ENCODE measurements at places on chromosomes 11 and 22.

DNA sequence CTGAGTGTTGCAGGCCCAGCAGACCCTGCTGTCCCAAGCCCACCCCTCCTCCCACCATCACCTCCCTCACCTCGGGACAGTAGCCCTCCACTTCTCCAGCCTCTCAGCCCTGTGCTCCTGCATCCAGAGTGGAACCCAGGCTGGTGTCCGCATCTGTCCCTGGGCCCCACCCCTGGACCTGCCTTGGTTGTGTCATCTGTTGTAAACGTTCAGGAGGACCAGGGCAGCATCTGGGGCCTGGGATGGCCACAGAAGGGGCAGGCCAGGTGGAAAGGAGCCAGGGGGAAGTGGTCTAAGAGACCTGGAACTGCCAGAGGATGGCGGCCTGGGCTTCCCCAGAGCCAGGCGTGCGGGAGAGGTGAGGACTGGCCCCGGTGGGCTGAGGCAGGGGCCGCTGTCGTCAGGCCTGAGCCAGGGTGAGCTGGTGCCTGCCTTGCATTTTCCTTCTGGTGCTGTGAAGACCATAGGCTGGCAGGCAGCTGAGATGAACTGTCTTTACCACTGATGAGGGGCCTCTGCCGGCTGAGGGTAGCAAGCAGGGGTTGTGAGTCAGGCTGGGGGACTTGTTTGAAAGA, 26.1 kb upstream of the MGAT3 start:
- no peak for DNase-seq

DNA sequence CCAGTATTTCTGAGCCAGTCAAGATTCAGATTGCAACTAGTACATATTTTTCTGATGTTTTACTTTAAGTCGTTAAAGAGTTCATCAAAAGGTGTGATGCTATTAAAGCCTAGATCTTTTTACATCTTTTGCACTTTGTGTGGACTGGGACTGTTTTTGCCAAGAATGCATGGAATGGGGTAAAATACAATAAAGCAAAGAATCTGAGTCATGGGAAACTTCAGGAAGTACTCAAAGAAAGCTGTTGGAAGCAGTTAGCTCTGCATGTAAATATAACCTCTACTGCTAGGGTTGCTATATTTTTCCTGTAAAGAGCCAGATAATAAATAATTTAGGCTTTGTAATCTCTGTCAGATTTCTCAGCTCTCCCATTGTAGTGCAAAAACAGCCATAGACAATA, 20.9 kb downstream of the ATXN10 start:
- no peak for DNase-seq

DNA sequence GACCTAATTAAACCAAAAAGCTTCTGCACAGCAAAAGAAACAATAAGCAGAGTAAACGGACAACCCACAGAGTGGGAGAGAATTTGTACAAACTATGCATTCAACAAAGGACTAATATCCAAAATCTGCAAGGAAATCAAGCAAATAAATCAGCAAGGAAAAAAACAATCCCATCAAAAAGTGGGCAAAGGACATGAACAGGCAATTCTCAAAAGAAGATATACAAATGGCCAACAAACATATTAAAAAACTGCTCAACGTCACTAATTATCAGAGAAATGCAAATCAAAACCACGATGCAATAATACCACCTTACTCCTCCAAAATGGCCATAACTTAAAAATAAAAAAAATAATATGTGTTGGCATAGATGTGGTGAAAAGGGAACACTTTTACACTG, 5.2 kb downstream of the PLAAT5 start:
- no peak for DNase-seq

DNA sequence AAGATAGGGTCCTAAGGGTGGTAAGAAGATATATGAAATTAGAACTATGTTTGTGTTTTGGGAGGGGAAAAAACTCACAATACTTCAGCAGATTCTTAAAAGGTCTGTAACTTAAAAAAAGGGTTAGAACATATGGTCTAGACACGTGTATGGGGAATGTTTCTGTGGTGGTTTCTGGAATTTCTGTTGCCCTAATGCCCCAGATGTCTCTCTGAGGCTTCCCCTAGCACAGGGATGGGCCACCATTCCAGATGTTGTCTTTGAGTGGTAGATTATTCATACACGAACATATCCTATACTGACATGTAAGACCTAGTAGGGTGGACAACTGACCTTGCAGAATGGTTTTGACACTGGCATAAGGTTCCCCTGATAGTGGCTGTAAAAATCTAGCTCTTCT, 26.2 kb downstream of the EHF start:
- DNase-seq: no peak

DNA sequence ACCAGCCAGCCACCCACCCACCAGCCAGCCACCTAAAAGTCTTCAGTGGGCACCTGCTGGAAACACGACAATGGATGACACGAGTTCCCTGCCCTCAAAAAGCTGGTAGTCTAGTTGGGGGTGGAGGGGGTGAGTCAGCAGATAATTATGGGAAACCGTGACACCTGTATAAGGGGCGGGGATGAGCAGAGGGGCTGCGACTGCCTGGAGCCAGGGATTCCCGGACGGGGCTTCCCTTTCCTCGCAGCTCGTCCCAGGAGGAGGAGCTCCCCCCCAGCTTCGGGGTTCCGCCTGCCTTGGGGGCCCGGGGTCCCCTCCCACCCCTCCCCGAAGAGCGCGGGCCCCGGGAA, 2.3 kb upstream of the RTN4RL2 start:
- DNase-seq: no peak

DNA sequence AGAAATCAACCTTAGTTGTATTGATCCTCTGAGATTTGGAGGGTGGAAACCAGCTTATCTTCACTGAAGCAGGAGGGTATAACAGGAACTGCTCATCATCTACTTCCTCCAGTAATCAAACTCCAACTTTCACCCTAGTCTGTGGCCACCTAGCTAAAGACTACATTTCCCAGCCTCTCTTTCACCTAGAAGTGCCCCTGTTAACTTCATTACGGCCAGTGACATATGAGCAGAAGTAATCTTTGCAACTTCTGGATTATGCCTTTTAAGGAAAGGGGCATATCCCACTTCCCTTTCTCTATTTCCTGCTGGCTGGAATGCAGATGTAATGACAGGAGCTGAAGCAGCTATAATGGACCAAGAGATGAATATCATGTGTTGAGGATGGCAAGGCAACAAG, 7.6 kb upstream of the VPS37C start:
- DNase-seq: no peak

- no peak for DNase-seq
Observed at GRCh38 chr11:104259121-104259610, 95.2 kb upstream of the PDGFD start.

DNA sequence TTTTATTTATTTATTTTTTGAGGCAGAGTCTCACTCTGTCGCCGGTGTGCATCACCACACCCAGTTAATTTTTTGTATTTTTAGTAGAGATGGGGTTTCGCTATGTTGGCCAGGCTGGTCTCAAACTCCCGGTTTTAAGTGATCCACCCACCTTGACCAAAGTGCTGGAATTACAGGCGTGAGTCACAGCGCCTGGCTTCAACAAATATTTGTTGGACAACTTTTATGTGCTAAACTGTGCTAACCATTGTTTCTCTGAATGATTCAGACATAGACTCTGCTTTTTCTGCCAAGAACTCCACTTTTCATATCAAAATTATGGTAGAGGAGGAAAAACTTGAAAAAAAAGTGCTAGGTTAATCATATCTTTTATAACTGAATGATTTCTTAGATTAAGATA, 36.3 kb downstream of the MMP7 start:
- DNase-seq: no peak

DNA sequence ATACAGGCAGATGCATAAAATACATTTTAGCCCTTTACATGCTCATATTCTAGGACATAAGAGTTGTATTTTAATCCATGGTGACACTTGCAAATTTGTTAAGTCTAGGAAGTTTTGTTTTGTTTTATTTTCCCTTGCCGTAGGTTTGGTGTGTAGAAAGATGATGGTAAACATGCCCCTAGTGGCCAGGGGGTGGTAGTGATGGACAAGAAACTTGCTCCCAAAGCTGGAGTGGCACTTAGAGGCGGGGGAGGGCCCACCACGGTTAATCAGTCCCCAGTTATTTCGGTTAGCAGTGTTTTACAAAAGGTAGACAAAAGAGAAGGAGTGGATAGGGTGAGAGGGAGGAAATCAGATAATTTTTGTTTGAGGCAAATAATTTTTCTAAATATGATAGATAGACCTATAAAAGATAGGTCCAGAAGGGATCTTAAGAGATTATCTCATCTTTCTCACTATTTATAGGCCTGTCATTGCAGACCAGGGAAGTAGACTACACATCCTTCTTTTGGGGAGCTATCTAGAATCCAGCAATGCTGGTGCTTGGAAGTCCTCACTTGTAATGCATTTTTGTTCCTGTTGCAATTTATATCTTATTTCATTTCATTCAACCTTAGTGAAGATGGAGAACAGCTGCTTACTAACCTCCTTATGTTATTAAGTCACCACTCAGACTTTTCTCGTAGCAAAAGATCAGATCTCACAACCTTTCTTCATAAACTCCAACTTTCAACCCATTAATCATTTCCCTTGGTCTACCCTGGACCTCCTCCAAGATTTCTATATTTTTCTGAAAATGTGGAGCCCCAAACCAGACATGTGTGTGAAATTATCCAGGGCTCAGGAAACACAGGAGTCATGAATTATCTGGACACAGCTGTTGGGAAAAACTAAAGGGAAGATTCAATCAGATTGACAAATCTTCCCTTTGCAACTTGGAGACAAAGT, 5.9 kb upstream of the BDNF start:
- no peak for DNase-seq

DNA sequence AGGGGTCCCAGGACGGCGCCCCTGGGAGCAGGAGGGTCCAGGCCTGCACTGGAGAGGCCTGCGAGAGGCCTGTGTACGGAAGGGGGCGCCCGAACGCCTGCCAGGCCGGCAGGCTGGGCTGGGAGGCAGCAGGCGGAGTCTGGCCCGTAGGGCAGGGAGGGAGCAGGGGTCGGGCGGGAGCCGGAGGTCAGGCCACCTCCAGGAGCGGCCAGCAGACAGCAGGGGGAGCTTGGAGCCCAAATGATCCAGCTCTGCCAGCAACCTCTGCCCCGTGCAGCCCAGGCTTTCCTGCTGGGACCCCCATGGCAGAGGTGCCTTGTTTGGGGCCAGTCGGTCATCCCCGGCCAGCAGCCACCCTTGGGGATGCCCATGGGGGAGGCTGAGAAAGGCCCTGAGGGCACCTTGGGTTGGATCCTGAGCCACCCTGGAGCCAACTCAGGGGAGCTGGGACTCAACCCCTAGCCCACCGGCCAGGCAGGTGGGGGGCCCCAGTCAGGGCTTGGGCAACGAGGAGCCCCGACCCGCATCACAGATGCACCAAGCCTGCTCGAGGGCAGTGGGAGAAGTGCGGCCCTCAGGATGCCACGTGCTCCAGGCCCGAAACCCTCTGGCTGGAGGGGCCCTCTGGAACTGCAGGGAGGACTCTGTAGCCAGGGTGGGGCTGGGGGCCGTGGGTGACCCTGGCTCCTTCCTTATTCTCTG, 9.6 kb upstream of the SYT8 start:
- DNase-seq: no peak

DNA sequence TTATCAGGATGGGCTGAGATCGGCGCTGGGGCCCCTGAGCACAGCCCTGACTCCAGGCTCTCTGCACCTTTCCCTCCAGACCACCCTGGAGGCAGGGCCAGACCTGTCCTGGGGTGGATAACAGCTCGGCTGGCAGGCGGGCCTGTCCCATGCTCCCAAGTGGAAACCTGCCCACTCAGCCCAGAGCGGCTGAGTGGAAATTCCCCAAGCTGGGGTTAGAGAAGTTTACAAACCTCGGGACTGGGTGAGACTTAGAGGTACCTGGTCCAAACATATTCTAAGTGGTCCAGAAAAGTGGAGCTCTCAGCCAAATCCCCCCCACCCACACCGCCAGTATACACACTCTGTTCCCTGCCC, 4.8 kb upstream of the FXYD2 start:
- DNase-seq: no peak

DNA sequence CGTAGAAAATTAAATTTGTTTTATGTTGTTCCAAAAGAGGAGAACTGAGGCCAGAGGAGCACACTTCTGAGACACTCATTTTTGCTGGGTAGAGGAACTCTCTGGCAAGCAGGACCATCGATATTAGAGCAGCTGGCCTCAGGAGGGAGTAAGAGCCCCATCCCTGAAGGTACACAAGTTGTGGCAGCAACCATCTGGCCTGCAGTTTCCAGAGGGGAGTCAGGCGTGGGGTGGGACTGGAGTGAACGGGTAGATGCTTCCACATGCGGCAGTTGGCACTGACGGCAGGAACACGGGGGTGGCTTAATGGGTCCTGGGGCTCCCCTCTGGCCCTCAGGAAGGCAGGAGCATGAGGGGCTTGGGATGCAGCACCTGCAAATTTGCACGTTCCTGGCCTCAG, 13.2 kb upstream of the SSTR3 start:
- DNase-seq: no peak

DNA sequence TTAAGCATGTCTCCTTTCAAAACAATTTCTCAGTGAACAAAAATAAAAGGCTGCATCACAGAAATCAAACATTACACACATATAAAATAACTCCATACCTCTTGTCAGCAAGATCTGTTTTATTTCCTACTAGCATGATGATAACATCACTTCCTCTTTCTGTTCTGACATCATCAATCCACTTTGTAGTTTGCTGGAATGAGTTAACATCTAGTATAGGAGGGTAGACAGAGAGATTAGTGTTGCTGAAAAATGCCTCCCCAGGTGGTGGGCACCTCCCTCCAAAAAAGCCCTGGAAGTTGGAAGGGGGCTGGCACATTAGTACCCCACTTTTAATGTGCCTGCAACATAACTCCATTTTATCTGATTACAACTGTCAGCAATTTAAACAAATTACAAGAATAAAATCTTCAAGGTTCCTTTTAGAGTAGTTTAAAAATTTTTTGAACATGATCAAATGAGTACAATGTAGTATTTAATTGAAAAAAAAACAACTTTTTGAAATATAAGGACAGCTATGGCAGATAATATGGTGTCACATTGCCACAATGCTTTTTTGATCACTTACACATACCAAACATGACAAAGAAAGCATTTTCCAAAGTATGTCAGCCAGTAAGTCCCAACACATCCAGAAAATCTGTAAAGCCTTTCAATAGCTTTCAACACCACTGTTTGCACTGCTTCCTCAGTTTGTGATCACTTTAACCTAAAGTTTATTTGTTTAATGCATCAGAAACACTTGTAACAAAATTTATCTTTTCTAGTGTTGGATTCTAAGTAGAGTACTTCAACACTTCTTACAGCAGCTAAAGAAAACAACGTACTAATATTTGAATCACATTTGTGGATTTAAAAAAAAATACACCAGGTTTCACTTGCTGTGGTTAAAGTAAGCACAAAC, 44.5 kb downstream of the RAB6A start:
- no peak for DNase-seq

- no peak for DNase-seq
Observed at GRCh38 chr11:71248656-71249055, 3.7 kb downstream of the SHANK2 start.

DNA sequence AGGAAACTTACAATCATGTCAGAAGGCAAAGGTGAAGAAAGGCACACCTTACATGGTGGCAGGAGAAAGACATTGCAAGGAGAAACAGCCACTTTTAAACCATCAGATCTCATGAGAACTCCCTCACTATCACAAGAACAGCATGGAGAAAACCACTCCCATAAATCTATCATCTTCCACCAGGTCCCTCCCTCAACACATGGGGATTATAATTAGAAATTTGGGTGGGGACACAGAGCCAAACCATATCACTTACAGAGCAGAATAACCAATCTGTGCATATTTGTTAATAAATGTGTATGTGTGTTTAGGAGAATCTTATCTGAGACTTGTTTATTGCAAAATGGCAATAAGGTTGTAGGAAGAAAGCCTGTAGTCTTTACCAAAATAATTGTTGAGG, 205.2 kb upstream of the ANO3 start:
- no peak for DNase-seq

GRCh38 chr11:110529043-110529442, 99.3 kb downstream of the FDX1 start:
- no peak for DNase-seq

Measured in effector memory CD8-positive, alpha-beta T cell (primary cell).